ENCODE measurements at places on chromosomes 3 and 15.
A peak's percentile ranks its signal among the peaks of the same experiment; 100 is the strongest.

GRCh38 chr3:197613199-197613598 lies 57.4 kb upstream of the BDH1 start:
- no peak for DNase-seq

DNA sequence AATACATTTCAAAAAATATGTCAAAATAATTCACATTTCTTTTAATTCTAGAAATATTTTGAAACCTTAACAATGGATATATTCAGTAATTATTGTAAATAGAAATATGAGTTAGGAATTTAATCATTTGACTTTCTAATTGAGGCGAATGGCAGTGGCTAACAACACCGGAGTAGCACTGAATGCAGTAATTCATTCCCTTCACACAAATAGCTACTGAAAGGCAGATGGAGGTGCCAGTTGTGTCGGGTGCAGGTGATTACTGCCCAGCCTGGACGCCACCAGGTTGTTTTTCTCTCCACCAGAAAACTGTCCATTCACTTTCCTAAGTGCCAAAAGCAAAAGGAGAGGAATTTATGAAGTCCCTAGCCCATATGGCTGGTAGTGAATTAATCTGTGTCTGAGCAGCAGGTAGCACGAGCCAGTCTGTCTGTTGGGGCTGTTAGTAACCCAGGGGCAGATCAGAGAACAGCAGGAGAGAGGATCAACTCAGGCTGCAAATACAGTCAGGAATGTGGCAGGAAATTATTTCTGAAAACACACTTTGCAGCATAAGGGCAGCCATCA lies 79.3 kb upstream of the GMNC start:
- no peak for DNase-seq

DNA sequence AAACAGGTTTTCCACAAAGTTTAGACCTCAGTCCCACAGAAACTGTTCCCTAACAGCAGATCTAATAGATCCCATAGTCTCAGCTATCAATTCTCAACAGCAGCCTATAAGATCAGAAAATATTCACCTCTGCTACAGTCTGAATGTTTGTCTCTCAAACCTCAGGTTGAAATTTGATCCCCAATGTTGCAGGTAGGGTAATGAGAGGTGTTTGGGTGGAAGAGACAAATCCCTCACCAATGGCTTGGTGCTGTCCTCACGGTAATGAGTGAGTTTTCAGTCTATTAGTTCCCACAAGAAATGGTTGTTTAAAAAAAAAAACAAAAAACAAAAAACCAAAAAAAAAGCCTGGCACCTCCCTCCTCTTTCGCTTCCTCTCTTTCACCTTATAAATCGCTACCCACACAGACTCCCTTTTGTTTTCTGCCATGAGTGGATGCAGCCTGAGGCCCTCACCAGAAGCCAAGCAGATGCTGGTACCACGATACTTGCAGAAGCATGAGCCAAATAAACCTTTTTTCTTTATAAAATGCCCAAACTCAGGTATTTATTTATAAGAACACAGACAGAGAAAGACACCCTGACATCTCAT lies 14.2 kb downstream of the ZNF280D start:
- no peak for DNase-seq

- peak; percentile 86 for DNase-seq
Observed at GRCh38 chr3:10189557-10190354, 25.0 kb downstream of the IRAK2 start.

DNA sequence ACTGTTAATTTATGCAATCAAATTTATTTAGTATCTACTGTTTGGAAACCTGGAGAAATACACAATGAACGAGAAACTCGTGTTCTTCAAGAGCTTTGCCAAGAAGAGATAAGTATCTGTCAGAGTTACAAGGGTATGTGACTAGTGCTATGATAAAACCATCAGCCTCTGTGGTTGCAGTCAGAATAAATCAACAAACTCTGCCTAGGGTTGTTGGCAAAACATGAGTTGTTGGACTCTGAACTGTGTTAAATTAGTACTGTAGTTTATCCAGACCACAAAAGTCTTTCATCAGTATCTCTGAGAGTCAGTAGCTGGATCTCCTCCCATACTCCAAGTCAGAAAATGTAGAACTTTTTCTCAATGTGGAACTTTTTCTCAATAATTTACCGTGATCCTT lies 918.4 kb downstream of the NAALADL2 start:
- DNase-seq: peak; percentile 3

DNA sequence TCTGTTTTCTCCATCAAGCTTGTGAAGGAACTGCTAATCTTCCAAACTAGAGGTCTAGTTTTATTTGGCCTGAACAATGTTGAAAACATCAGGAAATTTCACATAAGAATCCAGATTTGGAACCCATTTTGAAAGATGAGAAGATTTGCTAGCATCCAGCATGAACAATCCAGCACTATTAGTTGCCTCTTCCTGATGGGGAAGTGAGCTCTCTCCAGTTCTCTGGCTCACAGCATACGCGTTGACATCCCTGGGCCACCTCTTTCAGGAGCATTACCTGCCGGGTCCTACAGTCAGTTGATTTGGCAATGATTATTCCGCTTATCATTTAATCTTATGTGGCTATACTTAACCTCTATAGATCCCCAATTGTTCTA lies 10.9 kb downstream of the GPR87 start:
- no peak for DNase-seq

- no peak for DNase-seq
Observed at GRCh38 chr15:27686369-27686768, 412.7 kb downstream of the OCA2 start.

- DNase-seq: no peak
Observed at GRCh38 chr15:81189583-81190283, 6.9 kb upstream of the IL16 start.

- no peak for DNase-seq
Observed at GRCh38 chr3:10160925-10161324, 3.8 kb upstream of the IRAK2 start.

DNA sequence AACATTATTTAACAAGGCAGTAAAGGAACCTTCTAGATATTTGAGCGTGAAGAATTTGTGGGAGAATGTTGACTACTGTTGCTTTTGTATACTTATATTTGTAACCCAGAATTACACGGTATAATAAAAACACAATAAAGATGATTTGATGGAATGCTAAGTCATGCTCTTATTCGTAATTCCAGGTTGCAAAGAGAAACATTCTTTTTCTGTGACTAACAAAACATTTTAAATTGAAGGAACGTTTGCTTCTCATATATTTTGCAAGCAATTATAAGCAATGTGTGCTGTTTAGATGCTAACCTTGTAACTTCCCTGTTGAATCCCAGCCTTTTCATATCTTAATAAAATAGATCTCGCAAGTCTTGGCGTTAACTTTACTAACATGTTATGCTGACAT lies 124.4 kb upstream of the CGNL1 start:
- no peak for DNase-seq

- DNase-seq: peak; percentile 87
Observed at GRCh38 chr3:23805633-23806533, at the start of gene UBE2E1. Gene UBE2E1 (plus strand): TSS chr3:23805955. CDS start chr3:23807270, 1,315 bp downstream.

GRCh38 chr3:5787861-5788488 lies 600.5 kb downstream of the EDEM1 start:
- DNase-seq: peak; percentile 11

GRCh38 chr15:55327387-55327786 lies 8.4 kb downstream of the PIGB start:
- peak; percentile 53 for DNase-seq

GRCh38 chr3:172707967-172708366 lies 2.9 kb downstream of the NCEH1 start:
- DNase-seq: no peak

DNA sequence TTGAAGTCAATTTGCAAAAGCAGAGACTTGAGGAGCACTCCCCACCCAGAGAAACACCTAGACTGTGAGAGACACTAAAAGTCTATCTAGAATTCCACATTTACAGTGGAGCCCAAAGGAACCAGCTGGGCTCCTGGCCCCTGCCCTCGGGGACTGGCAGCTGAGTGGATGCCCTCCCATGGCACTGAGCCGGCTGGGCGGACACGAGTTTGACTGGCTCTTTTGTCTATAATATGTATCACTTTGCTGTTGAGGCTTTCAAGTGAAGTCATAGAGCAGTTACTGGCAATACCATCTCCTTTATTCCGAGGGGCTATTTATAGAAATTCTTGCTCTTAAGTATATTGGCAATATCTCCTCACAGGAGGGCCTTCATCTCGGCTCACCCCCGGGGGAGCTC lies 65.8 kb upstream of the TNFAIP8L3 start:
- no peak for DNase-seq

DNA sequence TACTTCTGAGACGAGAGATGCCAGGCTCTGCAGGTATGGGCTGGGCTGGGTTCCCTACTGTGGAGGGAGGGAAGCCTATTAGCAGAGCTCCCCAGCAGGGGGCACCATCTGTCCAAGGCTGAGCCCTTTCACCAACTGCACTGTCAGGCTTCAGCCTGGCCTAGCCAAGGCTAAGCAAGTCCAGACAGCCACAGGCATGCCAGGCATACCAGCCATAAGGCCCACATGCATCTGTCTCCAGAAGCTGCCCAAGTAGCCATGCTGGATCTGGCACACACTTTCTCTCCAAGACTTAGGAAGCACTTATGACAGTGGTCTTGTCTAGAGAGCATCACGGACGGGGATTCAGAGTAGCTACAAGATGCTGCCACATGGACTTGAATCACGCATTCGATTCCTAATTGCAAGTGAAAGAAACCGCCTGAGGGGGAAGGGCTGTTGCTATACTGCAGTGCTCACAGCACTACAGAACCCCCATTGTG lies 28.3 kb downstream of the RUVBL1 start:
- DNase-seq: peak; percentile 92

GRCh38 chr15:35484231-35484945 lies 61.6 kb downstream of the DPH6 start:
- DNase-seq: no peak

DNA sequence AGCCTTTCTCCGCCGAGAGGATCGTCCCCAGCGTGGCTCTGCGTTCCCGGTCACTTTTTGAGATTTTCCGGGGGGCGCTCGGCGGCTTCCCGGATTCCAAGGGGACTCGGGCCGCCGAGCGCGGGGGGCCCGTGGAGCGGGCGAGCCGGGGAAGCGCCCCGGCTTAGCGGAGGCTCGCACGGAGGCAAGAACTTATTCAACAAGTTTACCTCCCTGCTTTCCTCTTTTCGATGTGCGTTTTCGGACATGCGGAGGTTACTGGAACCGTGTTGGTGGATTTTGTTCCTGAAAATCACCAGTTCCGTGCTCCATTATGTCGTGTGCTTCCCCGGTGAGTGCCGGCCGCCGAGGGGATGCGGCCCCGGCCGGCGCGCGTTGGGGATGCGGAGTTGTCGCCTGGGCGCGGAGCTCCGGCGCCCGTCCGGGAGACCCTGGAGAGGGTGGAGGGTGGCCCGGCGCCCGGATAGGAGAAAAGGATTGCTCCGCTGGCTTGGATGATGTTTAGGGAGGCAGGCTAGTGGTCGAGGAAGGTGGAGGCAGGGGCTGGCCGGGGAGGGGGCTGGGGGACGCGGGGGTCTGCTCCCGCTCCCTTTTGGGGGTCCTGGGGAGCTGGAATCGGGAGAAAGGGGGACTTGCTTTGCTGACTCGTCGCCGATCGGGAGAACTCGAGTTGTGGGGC lies 810 bp downstream of the PTPRG start:
- peak; percentile 8 for DNase-seq

DNA sequence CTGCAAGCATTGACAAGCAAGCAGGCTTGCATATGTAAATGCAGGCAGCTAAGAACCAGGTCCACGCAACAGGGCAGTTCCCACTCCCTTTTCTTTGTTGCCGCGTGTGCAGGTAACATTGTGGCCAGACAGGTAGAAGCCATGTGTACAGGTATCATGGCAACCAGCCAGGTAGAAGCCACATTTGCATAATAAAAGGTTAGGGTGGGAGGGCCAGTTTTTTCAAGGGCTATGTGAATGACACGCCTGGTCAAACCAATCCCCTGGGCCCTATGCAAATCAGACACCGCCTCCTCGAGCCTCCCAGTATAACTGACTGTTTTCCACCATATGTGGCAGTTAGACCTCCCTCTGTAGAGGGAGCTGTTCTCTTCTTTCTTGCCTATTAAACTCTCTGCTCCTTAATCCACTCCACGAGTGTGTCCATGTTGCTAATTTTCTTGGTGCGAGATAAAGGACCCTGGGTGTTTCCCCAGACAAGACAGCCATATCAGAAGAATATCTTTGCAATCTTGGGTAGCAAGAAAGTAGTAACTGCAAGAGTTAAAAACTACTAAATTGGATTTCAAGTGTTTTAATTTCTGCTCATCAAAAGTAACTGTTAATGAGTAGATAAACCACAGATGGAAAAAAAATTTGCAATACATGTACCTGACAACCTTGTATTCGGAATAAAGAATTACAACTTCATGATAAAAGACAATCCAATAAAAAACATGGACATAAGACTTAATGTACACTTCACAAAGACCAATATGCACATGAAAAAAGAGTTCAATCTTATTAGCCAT lies 21.8 kb downstream of the PCOLCE2 start:
- DNase-seq: peak; percentile 43

DNA sequence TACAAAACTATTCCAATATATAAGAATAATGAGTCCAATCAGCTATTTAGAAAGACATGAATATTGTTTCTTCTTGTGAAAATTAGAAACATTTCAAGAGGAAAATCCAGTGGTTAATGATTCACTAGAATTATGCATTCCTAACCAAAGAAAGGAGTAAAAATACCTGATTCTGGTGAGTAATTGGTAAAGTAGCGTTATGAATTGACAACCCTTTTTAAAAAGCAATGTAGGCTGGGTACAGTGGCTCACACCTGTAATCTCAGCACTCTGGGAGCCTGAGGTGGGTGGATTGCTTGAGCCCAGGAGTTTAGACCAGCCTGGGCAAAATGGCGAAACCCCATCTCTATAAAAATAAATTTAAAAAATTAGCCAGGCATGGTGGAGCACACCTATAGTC lies 43.3 kb downstream of the TOPAZ1 start:
- no peak for DNase-seq

DNA sequence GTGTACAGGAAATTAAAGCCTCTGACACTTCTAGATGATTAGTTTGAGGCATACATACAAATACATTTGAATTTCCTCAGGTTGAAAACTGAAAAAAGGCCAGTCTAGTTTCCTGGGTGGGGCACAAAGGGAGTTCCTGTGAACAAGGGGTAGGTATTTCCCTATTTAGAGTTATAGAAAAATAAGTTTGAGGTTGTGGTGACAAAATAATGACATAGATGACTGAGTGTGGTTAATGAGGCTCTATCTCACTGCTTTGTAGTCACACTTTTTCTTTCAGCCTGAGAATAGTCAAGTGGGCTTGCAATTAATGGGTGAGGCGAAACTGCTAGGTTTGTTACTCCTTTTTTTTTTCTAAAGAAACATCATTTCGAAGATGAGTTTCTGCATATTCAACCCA lies 4.3 kb downstream of the SLCO3A1 start:
- peak; percentile 66 for DNase-seq

DNA sequence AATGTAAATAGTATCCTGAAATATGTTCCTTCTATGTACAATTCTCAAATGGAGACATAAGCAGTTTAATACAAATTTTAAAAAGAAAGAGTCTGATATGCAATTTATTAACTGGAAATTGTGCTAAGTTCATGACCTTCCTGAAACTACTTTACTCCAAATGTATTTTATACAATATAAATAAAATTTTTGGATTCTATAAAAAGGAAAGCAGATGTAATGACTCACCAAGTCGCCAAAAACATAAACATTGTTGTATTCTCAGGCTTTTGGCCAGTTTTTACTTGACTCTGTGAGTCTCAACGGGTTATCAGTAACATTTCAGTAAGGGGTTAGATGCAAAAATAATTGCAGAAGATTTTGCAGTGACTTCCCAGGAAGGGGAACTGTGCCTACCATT lies 948.2 kb downstream of the EPHA3 start:
- no peak for DNase-seq

- DNase-seq: no peak
Observed at GRCh38 chr3:105847452-105847851, 21.4 kb downstream of the CBLB start.

All from hematopoietic multipotent progenitor cell treated with erythropoietin and hydrocortisone succinate and interleukin-3 and kit ligand, for 6 days (in vitro differentiated cells).